Foreskin melanocyte (primary cell): ENCODE measurements at places on chromosomes 7 and 10.

DNA sequence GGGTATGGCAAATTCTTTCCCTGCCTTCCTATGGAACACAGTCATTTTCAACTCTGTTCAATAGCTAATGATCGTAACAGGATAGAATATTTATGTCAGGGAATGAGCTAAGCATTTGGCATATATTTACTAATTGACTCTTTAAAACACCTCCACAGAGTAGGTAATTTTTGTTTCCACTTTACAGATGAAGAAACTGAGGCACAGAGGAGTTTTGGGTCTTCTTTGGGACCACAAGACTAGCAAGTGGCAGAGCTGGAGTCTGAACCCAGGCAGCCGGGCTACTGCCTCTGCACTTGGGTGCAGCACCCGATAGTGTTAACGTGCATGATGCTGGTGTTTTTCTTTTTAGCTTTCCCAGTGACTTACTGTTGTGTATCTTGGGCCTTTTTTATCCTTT lies 384.0 kb downstream of the SFMBT2 start:
- no peak for DNase-seq

DNA sequence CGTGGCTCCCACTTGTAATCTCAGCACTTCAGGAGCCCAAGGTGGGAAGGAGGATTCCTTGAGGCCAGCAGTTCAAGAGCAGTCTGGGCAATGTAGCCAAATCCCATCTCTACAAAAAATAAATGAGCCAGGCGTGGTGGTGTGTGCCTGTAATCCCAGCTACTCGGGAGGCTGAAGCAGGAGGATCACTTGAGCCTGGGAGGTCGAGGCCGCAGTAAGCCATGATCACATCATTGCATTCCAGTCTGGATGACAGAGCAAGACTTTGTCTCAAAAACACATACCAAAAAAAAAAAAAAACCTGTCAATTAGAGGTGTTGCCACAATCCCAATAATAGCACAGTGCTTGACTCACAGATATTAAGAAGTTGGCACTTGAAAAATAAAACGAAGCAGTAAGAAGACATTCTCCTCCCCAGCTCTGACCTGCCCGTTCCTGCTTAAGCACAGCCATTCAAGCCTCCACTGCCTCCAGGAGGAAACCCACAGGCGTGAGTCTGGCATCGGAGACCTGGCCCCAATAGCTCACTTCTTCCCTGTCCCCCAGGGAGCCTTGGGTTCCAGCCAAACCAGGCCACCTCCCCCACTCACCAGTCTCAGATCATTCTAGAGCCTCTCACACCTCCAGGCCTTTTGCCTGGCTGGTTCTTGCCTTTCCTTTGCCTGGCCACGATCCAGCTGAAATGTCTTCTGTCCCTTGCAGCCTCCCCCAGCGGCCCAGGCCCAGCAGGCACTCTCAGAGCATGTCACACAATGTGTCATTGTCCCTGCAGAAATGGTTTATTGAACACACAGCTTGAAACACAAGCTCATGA lies 45.3 kb upstream of the GTF2I start:
- DNase-seq = no peak

- DNase-seq = no peak
These were observed 78.0 kb upstream of the ANKRD1 start for GRCh38 chr10:90998733-90999511.

- DNase-seq = no peak
These were observed 24.4 kb downstream of the TSPAN12 start for GRCh38 chr7:120833546-120833945.

DNA sequence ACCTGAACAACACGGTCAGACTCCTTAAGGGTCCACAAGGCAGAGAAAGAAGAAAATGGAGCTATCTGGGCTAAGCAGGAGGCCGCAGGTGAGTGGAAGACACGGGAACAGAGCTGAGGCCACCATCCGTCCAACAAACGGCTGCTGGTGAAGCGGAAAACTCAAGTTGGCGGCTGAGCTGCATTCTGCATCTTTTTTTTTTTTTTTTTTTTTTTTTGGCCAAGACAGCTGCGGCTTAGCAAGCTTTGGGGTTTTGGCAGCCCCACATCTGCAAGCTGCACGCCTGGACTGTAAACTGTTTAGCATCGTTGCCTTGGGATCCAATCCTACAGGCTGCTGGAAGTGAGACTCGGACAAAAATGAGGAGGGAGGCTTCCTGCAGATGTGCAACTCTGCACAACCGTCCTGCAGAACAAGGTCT lies 37.4 kb downstream of the RGS10 start:
- no peak for DNase-seq
